Dorsolateral prefrontal cortex (tissue), 122 donors: ENCODE measurements at places on chromosomes 12 and 14.

DNA sequence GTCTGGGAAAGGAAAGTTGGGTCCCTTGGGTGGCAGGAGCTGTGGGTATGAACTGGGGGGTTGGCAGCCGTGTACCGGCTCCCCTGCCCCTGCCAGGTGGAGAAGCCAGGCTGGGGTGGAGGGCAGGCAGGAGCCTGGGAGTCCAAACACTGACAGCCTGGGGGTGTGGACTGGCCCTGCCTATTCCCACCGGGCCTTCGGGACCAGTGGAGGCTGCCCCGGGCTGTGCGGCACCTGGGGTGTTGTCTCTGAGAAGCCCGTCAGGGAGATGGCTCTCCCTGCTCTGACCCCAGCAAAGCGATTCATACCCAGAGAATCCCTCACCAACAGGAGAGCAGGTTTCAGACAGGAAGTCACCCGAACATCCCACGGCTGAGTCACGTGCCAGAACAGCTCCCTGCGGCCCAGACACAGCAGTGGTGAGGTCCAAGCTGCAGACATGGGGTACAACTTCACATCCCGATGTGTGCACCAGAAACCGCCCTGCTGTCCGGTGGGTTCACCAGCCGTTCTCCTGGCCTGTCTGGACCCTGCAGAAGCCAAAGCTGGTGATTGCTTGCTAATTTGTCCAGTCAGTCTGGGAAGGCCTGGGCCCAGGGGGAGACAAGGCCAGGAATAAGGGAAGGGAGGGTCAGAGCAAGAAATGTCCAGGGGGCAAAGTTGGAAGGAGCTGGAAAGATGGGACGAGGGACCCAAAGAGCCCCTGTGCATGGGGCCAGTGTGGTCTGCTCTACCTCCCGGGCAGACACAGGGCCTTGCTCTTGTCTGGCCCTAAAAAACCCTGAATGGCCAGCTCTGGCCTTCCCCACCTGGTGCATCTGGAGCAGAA, 2.1 kb upstream of the GPR132 start:
- DNase-seq, result no peak

GRCh38 chr12:7899755-7900154, 27.0 kb upstream of the SLC2A14 start:
- no peak for DNase-seq

GRCh38 chr14:98956661-98957060, 315.3 kb downstream of the BCL11B start:
- no peak for DNase-seq

DNA sequence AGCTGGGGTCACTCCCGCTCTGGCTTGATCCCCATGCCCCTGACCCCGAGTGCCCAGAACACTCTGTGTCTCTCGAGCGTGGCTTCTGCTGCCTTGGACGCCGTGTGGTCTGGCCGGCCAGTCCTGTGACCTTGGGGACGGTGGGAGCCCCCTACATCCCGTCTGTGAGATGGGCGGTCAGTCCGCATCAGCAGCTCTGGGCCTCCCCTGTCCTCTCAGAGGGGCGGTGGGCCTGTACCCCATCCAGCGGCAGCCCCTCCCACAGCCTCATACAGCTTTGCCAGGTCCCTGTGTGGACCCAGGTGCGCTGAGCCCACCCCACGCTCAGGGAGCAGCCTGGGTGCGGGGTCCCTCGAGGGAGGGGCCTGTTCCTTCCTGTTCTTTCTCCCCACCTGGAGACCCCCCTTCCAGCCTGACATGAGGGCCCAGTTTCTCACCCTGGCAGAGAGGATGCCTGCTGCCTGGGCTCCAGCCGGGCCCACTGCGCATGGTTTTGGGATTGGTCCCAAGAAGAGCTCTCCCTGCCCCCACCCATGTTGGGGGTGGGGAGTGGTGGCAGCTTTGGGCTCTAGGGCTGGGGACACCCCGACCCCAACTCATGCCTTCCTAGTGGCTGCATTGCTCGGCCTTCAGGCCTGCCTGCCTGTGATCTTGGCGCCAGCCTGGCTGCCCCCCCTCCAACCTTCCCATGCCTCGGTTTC, 1.5 kb downstream of the MTA1 start:
- DNase-seq, result no peak

DNA sequence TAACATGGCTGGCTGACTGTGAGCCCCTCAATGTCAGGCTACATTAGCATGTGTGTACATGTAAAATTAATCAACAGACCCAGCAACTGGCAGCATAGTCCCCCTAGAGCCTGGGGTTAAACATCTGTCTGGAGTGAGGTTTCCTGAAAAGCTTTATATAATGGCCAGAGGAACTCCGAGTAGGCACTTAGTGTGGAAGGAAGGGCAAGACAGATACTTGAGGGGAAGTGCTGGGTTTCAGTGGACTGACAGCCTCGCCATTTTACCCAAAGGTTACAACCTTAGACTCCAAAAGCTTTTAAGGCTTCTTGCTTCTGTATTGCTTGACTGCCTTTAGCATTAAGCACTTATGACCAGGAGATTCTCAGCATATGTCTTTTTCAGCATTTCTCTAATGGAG, 430.8 kb downstream of the FLRT2 start:
- DNase-seq, result no peak

GRCh38 chr14:48963231-48963790, 622.9 kb downstream of the RPS29 start:
- DNase-seq, result no peak

- no peak for DNase-seq
Measured at GRCh38 chr12:46451276-46452021, 78.9 kb upstream of the SLC38A2 start.

DNA sequence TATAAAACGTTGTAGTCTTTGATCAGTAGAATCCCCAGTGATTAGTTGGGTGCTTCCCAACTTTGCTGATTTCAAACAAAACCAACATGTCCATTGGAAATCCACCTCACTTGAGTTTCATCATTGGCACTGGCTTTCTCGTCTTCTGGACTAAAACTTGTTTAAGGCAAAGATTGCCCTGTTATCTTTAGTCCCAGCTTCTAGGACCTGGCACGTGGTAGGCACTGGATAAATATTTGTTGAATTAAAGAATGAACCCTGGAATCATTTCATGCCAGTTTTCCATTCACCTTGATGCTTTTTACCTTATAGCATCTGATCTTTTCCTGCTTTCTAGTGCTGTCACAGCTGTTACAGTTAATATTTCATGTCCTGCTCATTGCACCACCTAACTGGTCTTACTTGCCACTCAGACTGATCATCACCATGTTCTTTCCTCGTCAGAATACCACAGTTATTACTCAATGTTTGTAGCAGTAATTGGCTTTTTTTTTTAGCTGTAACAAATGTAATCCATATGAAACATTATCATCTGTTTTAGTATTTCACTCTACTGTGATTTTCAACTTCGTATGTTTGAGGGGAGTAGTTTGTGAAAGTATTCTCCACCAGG, 7.3 kb upstream of the C12orf50 start:
- no peak for DNase-seq
